ENCODE measurements at places on chromosomes 16 and 17.

- no peak for DNase-seq
Observed at GRCh38 chr16:89323120-89323960, 105.8 kb downstream of the ZNF778 start.

DNA sequence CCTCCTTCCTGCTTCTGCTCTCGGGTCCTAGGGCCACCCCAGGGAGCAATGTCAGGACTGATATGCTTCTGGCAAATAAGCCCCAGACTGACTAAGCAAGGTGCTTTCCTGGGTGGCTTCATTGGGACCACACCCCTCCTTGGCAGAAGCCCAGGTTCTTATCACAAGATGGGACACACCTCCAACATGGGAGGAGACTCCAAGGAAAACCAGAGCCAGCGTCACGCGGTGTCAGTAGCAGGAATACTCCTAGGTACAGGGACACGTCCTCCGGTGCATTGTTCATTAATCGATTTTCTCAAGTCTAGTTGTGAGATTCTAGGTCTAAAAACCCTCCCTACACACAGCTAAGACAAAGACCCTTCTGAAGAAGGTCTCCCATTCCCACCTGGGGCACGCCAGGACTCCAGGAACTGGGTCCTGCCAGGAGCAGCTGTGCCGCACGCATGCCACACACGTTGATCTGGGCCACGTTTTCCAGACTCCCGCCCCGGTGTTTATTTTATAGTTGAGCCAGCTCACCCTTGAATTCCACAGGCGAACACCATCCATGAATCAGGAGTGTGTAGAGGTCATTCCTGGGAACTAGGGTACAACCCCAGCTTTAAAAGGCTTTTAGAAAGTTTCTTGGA lies 30.8 kb downstream of the FA2H start:
- no peak for DNase-seq

DNA sequence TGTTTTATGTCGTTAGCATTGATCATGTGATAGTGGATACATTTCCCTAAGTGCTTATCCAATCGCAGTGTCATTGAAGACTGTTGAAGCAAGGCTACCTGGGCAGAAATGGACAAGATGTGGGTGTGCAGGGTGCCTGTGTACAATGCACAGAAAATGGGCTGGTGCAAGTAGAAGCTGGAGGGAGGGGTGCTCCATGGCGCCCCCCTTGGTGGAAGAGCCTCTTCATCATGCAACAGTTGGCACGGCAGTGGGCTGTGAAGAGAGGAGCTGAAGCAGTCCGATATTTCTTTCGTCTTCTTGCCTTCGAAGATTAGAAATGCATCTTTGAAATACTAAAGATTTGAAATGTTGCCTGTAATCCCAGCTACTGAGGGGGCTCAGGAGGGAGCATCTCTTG lies 100.5 kb downstream of the PLCG2 start:
- no peak for DNase-seq

DNA sequence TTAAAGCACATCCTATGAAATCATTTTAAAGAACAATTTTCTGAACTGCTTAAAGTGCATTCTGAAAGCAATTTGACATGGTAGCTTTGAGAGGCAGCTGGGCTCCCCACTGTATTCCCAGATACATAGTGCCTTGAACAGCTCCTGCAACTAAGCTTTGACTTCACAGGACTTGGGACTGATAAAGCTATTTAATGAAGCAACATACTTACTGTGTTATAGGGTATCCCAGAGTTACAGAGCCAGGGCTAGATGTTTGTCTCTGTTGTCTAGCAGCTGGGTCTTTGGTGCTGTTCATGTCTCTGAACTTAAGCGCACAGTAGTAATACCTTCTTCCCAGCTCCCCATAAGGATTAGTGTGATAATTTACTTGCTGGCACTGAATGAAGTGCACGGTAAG lies 862 bp downstream of the ACSM1 start:
- no peak for DNase-seq

GRCh38 chr17:75295201-75296158 lies 6.2 kb upstream of the SLC25A19 start:
- DNase-seq, result no peak

Data from stimulated activated CD8-positive, alpha-beta memory T cell treated with anti-CD3 and anti-CD28 coated beads, Interleukin-15, amount 100 ng/mL, for 4 hours (primary cell).